Inflammatory macrophage (primary cell): ENCODE measurements at places on chromosomes 3 and 15.
A peak's percentile ranks its signal among the peaks of the same experiment; 100 is the strongest.

DNA sequence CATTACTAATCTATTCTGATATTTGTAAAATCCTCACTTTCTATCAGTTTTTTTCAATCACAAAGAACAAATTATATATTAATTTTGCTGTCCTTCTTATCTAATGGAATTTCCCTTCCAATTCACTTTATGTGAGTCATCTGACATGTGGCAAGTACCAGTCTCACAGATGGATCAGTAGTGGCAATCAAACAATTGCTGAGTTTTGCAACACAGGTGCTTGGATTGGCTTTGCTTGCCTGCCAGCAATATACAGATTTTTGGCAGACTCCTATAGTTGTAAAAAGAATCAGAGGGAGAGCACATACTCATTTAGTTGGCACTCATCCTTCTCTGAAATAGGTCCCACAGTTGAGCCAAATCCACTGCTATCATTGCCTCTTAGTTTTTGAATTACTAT lies 83.7 kb downstream of the BCHE start:
- DNase-seq, result no peak

DNA sequence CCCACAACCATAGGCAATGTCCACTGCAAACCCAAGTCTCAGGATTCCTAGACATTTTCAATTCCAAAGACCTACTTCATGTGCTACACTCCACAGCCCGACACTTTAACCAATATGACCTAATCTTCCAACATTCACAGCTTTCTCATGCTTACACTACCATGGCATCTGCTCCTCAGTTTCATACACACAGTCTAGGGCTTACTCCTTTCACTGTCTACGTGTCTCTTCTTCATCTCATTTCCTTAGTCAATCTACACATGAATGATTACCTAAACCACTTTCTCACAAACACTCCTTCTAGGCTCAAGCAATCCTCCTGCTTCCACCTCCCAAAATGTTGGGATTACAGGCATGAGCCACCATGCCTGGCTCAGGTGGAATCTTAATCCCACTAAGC lies 106.3 kb downstream of the STAG1 start:
- no peak for DNase-seq

DNA sequence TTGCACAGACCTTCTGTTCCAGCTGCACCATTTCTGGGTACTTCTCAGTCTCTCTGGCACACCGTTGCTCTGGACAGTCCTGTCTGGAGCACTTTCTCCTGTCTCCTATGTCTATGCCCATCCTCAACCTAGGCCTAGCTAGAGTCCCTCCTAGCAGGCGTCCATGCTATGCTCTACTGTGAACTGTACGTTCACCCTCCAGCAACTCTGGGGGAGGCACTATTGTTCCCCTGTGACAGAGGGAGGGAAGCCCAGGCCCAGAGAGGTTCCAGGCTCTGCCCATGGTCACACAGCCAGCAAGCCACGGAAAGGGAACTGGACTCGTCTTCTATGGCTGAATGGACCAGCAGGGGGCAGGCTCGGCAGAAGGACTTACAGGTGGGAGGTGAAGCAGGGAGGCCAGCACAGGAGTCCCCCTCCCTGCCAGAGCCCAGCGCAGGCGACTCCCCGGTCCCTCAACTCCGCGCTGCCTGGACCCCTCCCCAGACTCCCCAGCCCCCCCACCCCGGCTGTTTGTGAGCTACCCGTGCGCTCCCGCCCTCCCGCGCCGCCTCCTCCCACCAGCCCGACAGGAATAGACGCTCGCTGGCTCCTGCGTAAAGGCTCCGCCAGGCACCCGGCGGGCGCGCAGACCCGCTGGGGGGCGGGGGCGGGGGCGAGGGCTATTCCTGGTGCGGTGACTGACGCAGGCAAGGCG lies 1.7 kb upstream of the LINGO1 start:
- DNase-seq, result peak; percentile 42

GRCh38 chr3:170585008-170585936 lies 603 bp downstream of the SLC7A14 start:
- no peak for DNase-seq

GRCh38 chr3:122063908-122064307 lies 8.7 kb downstream of the CD86 start:
- DNase-seq, result peak; percentile 77

DNA sequence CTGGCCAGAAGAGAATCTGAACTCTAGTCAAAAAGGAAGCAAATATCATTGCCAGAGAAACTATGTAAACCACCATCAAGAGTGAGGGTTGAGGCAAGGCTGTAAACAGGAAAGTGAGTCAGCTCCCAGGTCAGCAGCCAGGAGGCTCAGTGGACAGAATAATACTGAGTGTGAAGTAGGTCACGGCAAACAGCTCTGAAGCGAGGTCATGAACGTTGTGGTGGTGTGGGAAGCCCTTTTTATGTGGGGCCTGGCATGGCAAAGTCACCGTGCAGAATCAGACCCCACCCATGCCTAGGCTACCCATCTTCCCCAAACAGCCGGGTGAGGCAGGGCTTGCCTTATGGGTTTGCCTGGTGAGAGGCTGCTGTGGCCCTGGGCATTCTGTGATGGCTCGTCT lies 43.9 kb downstream of the THBS1 start:
- DNase-seq, result no peak

- no peak for DNase-seq
Observed at GRCh38 chr3:135869439-135870105, 96.0 kb upstream of the PPP2R3A start.

DNA sequence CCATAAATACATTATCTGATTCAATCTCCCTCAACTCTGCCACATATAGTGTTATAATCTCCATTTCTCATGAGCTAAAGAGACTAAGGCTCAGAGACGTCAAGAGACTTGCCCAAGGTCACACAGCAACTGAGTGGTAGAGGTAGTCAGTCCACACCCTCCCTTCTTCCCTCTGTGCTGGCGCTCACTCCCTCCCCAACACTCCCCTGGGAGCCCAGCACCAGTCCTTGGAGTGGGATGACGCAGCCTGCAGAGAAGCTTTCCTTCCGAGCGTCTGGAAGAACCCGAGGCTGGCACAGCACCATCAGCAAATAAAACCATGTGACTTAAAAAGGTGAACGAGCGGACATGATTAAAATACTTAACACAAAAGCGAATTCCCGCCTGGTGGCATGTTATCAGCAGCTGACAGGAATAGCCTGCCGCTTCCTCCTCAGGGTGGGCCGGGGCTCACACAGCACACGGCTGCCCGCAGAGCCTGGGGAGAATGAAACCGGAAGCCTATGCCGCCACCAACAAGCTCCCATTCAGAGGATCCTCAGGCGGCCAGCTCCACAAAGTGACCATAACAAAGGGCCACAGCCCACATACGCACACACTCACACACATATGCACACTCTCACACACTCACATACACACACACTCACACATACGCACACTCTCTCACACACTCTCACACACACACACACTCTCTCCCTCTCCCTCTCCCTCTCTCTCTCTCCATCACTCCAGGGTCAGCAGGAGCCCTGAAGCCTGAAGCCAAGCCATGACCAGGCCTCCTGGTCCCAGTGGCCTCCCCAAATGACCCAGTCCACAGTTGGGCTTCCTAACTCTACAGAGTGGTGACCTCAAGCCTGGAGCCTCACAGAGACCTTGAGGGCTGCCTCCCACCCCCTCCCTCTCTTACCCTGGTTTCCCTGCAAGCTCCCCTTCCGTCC lies 120.5 kb downstream of the XXYLT1 start:
- DNase-seq, result peak; percentile 69

DNA sequence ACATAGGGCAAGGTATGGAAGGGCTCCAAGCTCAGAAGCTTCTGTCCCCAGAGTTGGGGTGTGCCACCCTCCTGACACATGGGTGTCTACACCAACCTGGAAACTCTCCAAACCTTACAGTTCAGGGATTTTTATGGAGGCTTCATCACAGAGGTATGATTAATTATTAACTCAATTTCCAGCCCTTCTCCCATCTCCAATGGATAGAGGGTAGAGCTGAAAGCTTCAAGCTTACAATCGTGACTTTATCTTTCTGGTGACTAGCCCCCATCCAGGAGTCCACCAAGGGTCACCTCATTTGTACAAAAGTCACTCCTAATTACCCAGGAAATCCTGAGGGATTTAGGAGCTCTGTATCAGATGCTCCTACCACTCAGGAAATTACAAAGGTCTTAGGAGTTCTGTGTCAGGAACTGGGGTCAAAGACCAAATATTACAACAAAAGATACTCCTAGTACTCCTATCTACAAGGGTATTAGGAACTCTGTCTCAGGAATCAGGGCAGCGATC lies 62.7 kb downstream of the TFDP2 start:
- DNase-seq, result no peak

DNA sequence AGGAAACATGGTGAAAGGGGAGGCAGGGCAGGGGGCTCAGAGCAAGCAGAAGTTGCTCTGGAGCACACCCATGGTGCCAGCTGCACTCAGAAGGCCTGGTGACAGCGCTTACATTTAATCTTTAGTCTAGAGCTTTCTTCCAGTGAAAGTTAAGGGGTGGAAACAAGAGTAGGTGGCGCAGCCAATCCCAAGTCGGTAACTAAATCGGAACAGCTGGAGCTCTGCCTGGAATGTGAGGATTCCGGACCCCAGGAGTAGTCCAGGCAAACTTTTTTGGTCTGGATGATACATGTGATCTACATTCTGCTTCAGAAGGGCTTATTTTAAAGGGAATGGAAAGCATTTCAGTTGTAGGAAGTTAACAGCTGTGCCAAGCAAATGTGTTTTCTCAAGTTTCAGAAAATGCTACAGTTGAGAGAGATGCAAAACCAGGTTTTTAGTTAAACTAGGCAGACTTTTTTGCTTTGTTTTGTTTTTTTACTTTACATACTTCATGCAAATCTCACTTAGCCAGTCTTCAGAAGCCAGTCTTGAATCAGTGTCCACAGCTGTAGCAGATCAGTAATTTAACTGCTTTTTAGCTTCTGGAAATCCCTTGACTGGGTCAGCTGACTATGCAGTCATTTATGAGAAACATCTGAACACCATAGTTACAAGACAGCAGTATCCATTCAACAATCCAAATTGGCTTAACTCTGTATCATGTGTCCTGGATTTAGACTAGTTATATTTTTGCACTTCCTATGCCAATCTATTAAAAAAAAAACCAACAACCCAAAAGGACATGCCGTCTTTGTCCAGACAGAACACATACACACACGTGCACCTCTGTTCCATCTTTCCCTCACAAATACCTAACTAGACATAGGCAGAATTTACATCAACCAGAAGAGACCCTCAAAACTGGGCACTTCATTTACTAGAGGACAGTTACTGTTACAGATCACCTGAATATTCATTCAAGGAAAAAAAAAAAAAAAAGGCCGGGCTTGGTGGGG lies 33.2 kb downstream of the ZNF106 start:
- peak; percentile 33 for DNase-seq
